CD4-positive, alpha-beta T cell treated with Interferon alpha-2 for 1 hour (primary cell): ENCODE measurements at places on chromosomes 5 and 9.

DNA sequence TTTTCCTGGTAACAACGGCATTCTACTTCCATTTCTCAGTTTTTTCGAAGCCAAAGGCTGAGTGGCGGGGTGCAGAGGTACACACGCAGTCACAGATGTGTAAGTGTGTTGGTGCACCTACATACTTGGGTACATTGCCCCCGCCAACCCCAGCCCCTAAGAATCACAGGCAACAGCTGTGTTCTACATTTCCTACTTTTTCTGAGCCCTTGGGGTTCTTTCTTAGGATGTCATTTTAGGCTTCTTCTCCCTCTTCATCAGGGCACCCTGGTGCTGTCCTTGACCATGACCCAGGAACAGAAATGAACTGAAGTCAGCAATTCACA, 104.8 kb downstream of the PAX5 start:
- no peak for DNase-seq

DNA sequence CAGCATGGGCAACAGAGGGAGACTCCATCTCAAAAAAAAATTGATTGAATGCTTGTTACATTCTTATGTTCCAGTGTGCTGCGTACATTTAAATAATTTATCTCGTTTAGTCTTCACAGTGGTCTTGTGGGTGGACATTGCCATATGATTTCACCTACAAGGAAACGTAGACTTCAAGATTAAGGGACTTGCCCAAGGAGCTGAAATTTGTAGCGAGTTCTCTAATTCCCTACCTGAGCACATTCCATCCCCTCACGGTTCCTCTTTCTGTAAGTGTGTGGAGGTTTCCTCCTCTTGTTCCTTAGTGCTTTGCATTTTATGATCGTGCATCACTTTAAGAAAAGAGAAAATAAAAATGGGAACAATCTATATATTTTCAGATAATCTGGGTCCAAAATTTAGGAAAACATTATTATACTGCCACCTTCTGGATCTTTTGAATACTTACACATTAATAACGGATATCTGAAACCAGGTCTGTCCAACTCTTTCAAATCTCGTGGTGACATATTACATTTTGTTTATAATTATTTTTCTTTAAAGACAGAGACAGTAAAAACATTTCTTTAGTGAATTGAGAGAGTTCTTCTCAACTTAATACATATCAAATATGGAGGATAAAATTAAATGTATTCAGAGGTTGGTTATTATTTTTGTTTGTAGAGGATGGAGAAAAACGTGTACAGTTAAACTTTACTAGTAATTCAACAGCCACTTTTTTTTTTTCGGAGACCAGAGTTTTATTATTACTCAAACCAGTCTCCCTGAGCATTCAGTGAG, 29.9 kb upstream of the C7 start:
- DNase-seq = peak; percentile 29

GRCh38 chr9:129236441-129237145, 58.5 kb upstream of the IER5L start:
- DNase-seq = no peak

- DNase-seq = no peak
Measured at GRCh38 chr5:76789991-76790581, 28.7 kb upstream of the F2RL1 start.

- no peak for DNase-seq
Measured at GRCh38 chr9:82989929-82990328, 73.0 kb downstream of the RASEF start.

DNA sequence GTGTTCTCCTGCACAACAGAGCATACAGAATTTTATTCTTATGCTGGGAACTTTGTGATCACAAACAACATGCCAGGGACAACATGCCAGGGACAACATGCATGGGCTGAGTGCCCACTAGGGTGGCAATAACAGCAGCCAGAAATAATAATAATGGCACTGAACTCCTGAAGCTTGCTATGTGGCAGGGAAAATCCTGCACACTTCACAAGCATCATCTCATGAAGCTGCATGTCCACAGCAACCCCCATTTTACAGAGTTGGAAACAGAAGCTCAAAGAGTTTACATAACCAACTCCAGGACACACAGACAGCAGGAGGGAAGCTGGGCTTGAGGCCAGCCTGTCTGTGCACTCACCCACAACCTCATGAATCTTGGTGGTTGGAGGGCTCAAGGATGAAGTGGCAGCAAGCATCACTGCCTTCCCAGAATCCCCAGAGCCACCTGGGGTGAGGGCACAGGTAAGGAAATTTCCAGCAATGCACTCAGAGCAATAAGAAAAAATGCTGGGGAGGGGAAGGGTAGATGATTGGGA, 111.4 kb downstream of the GABBR2 start:
- no peak for DNase-seq

DNA sequence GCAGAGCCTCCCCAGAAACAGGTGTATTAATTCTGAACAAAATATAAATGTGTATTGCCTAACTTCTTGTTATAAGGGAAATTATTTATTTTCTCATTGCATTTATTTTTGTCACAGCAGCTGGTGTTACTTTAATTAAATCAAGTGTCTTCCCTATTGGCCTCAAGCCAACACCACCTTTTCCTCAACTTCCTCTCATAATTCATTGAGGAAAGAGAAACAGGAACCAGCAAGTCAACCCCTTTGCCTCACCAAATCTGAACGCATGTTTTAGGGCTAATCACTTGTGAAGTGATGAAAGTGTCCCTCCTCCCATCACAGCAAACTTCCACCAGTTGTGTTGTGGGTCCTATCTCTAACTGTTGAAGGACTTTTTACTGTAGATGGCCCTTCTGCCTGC, 73.1 kb downstream of the DIRAS2 start:
- DNase-seq = peak; percentile 3
